Amygdala (tissue), 56 donors: ENCODE measurements at places on chromosomes 2 and 18.

DNA sequence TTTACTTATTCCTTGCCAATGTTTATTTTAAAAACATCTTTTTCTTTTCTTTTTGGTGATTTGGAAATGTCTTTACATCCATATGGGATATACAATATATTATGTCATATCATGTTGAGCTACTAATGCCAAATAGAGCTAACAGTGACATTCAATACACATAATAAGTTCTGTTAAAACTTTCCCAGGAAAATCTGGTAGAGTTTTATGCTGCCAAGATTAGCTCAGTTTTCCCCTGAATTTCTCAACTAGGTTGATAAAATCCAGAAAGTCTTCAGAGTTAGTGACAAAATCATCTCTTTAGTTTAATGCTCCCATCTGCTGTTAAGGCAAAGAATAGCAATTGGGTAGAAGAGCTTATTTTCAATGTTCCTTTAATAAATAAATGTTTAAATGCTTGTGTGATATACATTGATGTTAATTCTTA is 9.9 kb downstream of the COL3A1 start:
- DNase-seq, result no peak

DNA sequence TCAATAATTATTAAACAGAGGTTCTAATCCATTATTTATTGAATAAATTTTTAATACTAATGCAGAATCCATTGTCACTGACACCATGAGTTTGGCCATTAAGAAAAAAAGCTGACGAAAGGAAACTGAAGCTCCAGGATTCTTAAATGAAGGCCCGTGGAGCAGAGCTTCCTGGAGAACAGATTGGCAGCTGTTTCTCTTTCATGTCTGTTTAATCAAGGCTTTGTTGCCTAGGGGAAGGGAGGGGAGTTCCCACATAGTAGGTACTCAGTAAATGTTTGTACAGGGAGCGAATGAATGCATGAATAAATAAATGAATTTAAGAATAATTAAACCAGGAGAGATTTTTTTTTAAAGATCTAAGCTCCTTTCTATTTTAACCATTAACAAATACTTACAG is 315.1 kb upstream of the KLHL29 start:
- DNase-seq, result no peak

DNA sequence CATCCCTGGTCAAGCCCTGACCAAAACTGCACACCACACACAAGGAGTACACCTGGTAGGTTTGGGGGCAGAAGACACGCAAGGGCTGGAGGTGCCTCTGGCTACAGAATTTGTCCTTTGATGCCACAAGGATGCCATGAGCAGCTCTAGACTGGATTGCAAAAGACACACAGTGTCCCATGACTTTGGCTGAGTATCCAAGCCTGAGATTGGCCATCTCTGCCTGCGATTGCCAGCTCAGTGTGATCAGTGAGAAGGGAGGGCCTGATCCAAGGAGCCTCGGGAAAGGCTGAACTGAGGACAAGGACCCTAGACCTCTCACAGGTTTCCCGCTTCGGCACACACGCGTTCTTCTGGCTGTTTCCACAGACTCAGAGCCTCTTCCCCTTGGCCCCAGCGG is 60.0 kb upstream of the FOSL2 start:
- DNase-seq, result no peak

DNA sequence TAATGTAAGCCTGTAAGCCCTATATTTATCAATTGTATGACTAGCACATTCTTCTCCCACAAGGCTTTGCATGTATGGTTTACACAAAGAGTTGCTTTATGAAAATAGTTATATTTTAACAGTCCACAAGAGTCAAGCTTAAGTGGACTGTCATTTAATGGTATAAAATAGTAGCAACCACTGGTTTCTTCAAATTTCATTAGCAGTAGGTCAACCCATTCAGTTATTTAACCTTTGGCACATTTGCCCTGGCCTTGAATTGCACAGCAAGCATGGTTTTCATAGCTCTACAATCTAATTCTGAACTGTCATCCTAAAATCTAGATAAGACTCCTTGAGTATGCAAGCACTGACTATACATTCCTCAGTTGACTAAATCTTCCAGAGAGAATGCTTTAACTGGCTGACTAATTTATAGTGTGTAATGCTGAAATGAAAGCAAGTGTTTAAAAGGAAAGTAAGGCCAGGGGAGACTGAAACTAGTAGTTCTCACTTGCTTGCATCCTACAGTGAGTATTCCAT is 1.8 kb downstream of the DPP4 start:
- DNase-seq, result no peak

- no peak for DNase-seq
Observed at GRCh38 chr2:217610401-217610814, 392.4 kb downstream of the TNS1 start.
